PC-3 (cell line): ENCODE measurements at places on chromosomes 11 and 22.

GRCh38 chr22:33919391-33920196 is 682 bp downstream of the LARGE1 start:
- DNase-seq = no peak

DNA sequence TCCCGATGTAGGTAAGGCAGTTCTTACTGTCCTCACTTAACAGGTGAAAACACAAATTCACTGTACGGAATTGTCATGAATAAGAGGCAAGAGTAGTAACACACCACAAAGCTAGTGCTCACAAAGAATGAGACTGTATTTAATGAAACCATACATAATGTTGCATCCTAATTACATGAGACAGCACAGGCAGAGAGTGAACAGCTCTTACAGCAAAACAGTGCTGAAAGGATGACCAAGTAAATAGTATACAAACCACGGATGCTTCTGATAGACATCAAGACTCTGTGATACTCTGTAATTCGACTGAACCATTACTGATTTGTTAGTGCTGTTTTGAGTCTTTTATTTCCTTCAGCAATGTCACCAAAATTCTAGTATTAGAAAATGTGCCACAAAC is 282.3 kb downstream of the TTC28 start:
- no peak for DNase-seq

DNA sequence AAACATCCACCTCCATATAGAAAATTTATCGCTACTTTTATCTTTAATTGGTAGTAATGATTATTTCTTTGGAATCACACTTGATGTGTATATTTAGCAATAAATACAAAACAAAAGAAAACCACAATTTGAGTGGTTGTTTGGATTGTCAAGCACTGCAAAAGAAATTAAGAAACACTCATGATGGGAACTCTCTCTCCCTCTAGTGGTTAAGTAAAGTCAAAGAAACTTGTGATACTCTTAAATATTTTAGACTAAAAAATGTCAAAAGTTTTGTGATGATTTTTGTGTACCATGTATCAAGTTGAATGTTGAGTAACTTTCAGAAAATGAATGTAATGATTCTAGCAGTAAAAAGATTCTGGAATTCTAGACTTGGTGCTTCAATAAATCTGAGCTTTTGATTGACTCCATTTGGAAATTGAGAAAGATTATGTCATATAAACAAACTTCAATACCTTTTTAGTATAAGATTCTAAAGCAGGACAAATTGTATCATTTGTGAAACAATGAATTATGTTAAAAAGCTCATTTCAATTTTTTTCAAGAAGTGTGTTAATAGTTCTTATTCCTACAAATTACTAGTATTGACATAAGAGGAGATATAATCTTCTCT is 20.8 kb downstream of the MUC15 start:
- DNase-seq = peak; percentile 12

- no peak for DNase-seq
These were observed 77.9 kb downstream of the CWC15 start for GRCh38 chr11:94895451-94895850.
